Retinal pigment epithelial cell (primary cell): ENCODE measurements at places on chromosomes 11 and 22.

DNA sequence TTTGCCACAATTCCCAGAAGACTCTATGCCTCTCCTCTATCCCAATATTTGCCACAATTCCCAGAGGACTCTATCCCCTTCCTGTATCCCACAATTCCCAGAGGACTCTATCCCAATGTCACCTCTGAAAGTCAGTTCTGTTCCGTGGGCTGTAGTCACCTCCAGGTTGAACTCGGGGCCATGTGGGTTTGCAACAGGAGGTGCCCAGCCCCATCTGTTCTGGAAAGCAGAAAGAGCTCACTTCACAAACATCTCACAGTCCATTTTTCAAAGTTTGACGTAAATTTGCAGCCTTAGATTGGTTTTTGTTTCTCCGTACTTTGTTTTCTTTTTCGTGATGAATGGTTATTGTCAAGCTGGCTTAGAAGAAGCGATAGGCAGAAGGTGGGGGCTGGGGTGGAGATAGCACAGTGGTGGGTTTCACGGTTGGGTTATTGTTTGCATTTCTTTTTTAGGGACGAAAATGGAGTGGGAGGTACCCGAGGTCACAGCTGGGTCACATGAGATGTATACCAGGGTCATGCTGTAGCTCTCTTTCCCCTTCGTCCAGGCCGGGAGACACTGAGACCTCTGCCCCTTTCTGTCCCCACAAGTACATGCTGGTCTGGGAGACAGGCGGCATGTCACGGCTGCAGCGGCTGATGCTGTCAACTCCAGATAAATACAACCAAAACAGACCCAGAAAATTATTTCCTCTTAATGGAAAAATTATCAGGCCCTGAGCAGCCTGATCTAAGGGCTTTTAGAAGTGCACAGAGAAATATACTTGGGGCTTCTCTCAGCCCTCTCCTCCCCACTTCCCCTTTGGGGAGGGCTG, 374.5 kb downstream of the CADM1 start:
- DNase-seq, result no peak

DNA sequence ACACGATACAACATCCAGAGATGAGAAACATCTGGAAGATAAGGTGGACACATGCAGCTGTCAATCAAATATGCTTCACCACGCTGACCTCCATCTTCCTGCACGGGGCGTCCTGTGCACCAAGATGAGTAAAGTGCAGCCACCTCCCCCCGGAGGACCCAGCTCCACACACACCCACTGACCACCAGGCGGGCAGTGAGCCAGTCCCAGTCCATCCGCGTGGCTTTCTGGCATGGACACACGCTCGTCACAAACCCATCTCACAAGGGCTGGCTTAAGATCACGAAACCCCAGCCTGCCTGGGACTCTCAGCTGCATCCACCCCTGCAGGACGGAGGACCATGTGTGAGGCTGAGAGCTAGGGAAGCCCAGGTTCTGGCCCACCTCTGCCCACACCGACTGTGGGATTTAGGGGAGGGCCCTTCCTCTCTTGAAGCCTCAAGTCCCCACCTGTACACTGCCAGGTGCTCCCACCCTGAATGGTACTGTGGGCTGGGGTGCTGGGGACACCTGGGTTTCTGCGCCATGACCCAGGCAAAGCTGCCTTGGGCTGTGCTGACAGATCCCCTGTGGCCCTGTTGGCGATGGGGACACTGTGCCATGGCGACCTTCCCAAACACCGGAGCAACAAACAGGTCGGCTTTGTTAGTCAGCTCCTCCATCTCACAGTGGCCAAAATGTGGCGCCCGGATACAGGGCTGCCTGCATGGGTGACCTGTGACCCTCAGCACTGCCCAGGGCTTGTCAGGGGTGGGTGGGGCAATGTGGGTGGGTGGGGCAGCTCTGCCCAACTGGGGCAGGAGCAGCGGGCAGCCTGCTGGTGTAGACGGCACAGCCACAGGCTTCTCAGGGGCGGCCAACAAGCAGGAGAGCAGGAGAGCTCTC, 629.0 kb downstream of the TBC1D22A start:
- no peak for DNase-seq

DNA sequence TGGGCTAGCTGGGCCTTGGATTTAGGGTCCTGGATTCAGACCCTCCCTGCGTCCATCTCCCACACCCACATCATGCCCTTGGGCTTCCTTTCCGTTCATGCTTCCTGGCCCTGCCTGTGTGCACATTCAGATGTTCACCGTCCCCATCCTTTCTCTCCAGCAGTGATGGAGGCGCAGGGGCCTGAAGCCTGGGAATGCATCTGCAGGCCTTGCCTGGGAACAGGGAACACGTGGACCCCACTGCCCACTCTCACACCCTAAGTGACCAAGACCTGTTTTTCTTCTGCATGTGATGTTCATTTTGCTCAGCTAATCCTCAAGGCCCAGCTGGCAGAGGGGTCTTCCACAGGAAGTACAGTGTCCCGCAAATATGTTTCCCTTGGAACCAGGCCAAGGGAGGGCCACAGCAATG, 91.6 kb upstream of the PARVA start:
- DNase-seq, result no peak

GRCh38 chr11:118604566-118604965, 2.8 kb upstream of the PHLDB1 start:
- DNase-seq, result no peak

GRCh38 chr11:113289431-113290187, 24.8 kb upstream of the TTC12 start:
- DNase-seq, result no peak

GRCh38 chr22:40178417-40179409, 988 bp downstream of the TNRC6B start:
- no peak for DNase-seq

DNA sequence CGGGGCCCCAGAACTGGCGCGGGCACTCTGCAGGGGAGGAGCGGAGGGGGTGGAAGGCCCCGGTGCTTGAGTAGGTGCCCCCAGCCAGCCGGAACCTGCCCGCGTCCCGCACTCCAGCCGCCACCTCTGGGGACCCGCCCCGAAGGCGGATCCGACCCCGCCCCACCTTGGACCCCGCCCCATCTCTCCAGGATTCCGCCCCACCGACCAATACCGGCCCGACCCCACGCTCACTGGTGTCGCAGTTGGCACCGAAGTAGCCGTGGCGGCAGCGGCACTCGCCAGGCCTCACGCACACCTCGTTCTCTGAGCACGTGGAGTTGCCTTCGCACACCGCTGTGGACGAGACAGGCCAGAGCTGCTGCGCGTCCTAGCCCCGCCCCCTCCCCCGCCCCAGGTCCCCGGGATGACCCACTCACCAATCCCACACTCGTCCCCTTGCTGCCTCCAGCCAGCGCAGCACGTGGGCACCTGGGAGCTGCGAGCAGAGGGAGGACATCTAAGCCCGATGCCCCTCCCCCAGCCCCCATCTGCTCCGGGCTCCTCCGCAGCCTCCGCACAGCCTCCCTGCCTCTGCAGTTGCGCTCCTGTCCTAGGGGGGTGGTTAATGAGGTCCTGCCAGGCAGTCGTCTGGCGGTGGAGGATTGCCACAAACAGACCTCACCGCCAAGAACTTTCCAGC, 6.0 kb downstream of the SCARF2 start:
- no peak for DNase-seq

DNA sequence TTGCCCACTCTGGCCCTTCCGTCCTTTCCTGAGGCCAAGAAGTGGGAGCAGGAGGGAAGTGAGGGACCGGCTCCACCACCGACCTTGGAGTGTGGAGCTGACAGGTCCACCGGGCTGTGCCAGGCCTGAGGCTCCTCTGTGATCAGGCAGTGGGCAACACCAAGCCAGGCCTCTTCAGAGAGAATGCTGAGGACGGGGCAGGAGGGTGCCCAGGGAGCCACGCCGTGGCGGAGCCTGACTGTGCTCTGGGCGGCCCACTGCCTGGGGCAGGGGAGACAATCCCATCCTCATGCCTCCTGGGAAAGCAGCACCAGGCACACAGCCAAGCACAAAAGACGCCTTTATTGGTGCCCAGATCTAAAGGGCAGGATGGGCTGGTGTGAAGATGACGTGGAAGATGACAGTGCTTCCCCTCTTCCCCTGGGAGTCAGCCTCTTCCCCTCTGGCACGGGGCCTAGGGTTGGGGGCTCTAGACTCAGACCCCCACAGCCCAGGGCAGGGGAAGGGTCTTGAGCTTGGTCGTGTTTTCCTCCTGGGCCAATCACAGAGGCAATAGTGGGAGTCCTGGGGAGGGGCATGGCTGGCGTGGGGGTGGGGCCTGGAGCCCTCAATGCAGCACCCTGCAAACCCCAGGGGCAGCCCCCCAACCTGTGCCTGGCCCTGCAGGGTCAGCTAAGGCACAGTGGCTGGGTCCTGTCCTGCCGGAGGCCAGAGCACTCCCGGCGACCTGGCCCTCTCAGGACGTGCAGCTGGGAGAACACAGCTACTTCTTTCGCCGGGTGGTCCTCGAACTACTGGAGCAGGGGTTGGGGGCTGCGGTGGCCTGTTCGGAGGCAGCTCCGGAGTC, 4.7 kb downstream of the LMF2 start:
- DNase-seq, result no peak

DNA sequence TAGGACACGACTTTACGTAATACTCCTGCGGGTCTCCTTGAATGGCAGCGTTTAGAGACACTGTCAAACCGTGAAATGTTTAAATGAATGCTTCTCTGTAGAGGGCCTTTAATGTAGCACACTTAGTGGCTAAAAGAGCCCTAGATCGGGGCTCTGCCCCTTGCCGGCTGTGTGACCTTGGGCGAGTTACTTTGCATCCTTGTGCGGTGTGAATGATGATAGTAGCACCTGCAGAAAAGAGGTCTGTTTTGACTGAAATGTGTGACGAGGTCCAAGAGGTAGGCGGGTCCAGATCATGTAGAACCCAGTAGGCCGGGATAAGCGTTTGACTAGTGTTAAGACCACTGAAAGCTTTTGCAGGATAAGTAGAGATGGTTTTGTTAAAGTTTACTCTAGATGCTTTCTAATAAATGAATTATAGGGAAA, 866 bp downstream of the MED17 start:
- DNase-seq, result no peak
